NCI-H460 (cell line): ENCODE measurements at places on chromosomes 1 and 21. TPM values are rescaled to one million over a fixed set of nuclear protein-coding genes. Genes with fewer than 3 reads are reported as not detected.
A peak's percentile ranks its signal among the peaks of the same experiment; 100 is the strongest.

Gene SLC45A1
- 0.92 and 1.4 TPM in 2 replicates for total RNA-seq

DNA sequence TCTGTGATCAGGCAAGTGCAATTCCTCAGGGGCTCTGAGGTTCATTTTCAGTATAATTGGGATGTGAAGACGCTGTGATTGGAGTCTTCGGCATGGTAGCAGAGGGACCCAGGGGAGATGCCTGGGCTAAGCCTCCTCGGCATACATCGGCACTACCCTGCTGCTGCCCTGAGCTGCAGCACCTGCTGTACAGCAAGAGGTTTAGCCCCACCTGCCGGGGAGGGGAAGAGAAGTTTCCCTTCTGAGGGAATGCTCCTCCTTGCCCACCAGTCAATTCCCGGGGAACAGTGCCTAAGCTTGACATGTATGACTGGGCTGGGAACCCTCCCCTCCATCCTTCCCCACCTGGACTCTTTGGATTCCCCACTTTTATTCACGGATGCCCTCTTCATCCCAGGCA is 24.9 kb downstream of the CNIH3 start:
- no peak for DNase-seq

- DNase-seq, result no peak
Measured at GRCh38 chr1:63774617-63775417, 1.0 kb downstream of the ROR1 start.

DNA sequence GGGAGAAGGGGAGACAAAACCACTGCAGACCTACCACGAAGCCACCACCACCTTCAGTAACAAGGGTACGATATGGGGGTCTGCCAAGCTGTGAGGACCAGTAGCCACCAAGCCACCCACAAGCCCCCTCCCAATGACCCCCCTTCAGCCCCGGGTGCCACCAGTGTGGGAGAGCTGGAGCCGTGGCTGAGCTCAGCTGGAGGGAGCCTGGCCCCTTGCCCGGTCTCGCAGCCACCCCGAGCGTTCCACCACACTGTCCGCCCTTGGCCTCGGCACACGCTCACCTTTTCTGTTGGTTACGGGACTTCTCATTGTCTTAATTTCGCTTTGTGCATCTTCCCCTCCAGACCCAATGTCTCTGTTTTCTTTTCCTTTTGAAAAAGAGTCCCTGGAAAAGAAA is 26.4 kb upstream of the CNTN2 start:
- DNase-seq, result no peak

- DNase-seq, result peak; percentile 96
Measured at GRCh38 chr1:197178998-197179397, 32.5 kb upstream of the ASPM start.

Gene ANKRD34A
- total RNA-seq, result 1.2 and 1.6 TPM in 2 replicates
